ENCODE measurements at places on chromosomes 6 and 20. TPM values are rescaled to one million over a fixed set of nuclear protein-coding genes. Genes with fewer than 3 reads are reported as not detected.

The ITPR3 gene
- 9.0 TPM for total RNA-seq

The ARFGEF3 gene
- 0.56 TPM for total RNA-seq

The DLK2 gene
- total RNA-seq = 0.28 TPM

The EPPIN gene
- total RNA-seq = not detected

The WDR27 gene
- total RNA-seq = 17.4 TPM

The ANGPT4 gene
- total RNA-seq = under 0.01 TPM

The SHLD1 gene
- 1.2 TPM for total RNA-seq

Data from regular cardiac myocyte (primary cell).